Foreskin fibroblast (primary cell): ENCODE measurements at places on chromosomes 7 and 10.
A peak's percentile ranks its signal among the peaks of the same experiment; 100 is the strongest.

DNA sequence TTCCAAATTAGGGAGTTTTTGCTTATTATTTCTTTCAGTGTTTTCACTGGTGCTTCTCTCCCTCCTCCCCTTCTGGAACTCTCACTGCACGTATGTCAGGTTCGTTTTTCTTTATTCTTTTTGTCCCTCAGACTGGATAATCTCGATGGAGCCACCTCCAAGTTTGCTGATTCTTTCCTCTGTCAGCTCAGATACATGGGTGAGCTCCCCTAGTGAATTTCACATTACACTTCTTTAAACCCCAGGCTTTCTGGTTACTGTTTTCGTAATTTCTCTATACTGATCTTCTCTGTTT, 20.8 kb upstream of the NCAPG2 start:
- DNase-seq = no peak

DNA sequence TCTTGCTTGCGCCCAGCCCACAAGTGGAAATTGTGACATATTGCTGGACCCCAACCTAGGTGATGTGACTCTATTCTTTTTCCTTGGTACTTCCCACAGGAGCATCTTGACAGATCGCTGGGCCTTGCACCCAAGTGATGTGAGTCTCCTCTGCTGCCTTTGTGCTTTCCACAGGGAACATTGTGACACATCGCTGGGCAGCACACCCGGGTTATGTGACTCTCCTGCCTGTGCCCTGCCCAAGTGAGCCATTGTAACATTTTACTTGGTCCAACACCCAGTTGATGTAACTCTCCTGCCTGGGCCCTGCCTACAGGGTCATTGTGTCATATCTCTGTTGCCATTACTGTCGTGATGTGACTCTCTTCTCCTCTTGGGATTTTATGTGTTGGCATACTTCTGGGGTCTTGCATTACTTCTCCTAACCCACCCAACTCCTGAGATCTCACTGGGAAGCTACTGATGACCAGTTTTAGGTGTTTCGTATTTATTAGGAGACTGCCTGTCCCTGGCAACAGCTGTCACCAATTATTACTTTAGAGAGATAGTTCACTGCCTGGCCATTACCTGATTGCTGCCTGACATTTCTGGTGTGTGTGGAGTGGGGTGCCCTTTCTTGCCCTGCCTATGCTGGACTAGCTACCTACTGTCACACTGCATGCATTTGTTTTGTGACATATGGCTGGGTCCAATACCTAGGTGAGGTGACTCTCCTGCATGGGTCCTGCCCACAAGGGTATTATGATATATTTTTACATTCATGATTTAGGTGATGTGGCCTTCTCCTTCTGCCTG, 45.4 kb upstream of the ZNF680 start:
- no peak for DNase-seq

DNA sequence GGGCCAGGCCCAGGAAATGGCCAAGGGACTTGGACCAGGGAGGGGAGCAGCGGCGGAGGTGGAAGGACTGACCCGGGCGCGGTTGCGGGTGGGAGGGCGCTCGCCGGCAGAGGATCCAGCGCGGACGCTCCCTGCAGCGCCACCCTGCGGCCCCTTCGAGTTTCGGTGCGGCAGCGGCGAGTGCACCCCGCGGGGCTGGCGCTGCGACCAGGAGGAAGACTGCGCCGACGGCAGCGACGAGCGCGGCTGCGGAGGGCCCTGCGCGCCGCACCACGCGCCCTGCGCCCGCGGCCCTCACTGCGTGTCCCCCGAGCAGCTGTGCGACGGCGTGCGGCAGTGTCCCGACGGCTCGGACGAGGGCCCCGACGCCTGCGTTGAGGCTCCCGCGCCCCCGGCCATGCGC, 16.8 kb upstream of the ZNF467 start:
- DNase-seq = peak; percentile 39

- no peak for DNase-seq
These were observed 53.0 kb upstream of the HABP2 start for GRCh38 chr10:113499806-113500205.

GRCh38 chr7:70457482-70457881, 674.5 kb upstream of the GALNT17 start:
- DNase-seq = no peak

- DNase-seq = no peak
These were observed 42.5 kb upstream of the TMEM213 start for GRCh38 chr7:138755331-138755747.

DNA sequence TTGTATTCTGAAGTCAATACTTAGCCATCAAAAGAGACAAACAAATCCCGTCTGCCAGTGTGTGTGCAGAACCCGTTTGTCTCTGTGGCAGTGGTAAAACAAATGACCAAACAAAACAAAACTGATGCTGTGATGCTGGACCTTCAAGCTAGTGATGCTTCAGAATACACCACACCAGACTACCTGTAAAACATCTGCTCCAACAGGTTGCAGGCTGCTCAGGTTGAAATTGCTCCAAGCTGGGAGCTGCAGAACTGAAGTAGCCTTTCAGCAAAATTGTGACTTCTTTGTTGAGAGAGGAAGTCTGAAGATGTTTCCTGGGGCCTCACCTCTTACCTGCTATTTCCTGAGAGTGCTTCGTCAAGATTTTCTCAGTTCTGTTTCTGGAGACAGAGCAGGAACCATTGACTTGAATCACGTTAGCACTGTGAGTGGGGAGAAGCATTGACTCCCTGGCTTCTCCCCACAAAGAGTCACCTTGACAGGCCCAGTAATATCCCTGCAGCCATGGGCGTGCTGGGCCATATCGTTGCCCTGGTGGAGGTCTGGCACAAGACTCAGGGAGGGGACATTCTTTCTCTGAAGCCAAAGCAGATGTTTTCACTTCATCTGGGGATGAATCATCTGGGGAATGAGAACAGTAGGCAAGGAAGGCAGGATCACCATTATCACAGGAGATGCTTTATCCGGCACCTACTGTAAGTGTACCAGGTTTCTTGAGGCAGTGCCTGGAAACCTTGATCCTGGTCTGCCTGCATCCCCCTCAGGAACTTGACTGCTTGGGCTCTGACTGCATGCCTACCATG, 80.2 kb downstream of the RBM20 start:
- peak; percentile 18 for DNase-seq

- no peak for DNase-seq
These were observed 22.6 kb downstream of the RNF216 start for GRCh38 chr7:5758753-5759335.

DNA sequence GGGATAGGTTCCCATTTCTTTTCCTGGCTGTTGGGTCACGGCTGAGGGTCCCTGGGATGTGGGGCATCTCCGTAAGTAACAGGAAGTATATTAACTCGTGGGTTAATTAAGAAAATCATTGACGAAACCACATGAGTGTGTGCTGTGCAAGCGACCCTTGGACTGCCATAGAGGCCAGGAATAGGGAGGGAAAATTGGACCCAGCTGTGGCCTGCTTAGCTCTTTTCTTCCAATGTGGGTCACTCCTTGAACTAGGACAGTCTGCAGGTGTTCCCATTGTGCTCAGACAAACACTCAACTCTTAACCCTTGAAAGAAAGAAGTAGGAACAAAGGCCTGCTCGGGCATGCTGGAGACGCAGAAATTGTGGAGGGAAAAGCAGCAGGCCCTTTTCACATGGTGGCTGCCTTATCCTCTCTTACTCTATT, 25.6 kb upstream of the PLEKHA1 start:
- DNase-seq = no peak

DNA sequence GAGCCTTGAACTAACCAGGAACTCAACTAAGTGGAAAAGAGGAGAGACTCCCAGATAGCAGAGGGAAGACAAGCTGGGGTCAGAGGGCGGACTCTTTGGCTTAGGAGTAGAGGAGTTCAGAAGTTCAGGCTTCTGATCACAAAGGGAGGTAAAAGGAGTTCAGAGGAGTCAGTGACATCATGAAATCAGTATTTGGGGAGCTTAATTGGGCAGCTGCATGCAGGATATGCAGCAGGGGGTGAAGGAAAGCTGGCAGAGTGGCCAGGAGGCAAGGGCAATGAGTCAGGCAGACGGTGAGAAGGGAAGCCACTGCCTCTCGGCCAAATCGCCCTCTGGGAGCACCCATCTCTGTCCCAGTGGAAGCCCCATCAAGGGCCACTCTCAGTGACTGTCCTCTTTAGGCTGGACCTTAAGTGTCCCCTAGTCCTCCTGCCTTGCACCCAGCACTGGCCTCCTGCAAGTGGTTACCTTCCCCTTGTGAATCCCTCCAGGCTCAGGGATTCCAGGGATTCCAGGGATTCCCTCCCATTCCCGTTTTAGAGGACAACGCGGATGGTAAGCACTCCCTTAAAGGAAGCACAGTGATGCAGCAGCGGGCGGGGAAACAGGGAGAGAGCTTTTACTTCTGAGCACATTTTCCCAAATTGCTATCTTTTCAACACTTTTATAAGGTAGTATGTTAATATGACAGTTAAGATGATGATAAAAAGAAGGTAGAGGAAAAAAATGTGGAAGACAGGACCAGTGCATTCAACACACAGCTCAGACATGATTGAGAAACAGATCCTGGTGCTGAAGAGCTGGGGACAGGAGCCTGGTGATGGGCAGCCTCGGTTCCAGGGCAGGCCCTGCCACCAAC, 72.6 kb downstream of the KCNMA1 start:
- peak; percentile 53 for DNase-seq

DNA sequence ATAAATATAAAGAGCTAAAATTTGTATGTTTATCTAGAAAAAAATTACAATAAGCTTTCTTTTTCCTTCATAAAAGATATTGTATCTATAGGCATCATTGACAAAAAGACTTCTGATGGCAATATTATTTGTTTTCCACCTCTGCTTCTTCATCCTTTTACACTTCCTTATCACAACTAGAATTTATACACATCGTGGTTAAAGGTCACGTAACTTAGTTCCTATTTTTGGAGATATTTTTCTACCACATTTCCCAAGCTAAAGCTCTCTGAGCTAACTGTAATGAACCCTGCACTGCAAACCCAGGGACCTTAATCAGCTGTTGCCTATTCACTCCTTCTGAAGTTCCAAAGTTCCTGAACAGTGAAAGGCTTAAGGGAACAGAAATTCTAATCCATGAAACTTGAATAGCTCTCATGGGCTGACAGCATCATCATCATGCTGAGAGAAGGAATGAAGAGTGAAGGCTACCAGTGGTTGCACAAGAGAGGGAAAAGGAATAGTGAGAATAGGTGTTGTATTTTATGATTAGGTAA, 106.1 kb upstream of the SLC13A1 start:
- DNase-seq = no peak

DNA sequence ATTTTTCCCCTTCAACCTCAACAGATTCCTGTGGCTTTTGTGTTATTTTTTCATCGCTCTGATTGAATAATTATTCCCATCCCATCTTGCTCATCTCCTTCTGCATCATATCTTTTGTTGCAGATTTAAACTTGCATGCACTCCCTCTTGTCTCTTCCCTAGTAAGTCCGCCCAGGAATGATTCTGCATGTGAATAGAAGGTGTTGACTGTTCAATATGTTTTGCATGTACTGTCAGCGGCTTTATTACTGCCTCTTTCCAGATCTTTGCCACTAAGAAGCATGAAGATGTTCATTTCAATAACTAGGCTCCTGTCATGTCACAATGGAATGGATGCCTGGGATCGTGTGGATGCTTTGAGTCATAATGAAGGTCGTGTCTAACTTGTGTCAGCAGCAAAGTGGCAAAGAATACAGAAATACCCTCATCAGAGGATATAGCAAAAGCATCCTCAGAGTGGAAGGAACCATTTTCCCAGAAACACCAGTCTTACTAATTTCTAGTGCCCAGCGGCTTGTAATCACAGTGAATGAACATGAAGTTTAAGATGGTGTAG, 62.6 kb upstream of the SEM1 start:
- no peak for DNase-seq

GRCh38 chr10:113720386-113720785, 31.1 kb upstream of the PLEKHS1 start:
- no peak for DNase-seq

DNA sequence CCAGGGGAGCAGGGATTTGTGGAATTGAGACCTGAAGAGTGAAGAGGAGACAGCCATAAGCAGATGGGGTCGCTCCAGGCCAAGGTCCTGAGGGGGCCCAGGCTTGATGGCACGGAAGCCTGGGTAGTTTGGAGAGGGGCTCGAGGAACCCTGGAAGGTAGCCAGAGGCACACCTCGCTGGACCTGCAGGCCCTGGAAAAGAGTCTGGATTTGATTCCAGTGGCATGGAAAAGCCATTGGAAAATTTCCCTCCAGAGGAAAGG, 31.8 kb downstream of the CXCL12 start:
- DNase-seq = no peak

DNA sequence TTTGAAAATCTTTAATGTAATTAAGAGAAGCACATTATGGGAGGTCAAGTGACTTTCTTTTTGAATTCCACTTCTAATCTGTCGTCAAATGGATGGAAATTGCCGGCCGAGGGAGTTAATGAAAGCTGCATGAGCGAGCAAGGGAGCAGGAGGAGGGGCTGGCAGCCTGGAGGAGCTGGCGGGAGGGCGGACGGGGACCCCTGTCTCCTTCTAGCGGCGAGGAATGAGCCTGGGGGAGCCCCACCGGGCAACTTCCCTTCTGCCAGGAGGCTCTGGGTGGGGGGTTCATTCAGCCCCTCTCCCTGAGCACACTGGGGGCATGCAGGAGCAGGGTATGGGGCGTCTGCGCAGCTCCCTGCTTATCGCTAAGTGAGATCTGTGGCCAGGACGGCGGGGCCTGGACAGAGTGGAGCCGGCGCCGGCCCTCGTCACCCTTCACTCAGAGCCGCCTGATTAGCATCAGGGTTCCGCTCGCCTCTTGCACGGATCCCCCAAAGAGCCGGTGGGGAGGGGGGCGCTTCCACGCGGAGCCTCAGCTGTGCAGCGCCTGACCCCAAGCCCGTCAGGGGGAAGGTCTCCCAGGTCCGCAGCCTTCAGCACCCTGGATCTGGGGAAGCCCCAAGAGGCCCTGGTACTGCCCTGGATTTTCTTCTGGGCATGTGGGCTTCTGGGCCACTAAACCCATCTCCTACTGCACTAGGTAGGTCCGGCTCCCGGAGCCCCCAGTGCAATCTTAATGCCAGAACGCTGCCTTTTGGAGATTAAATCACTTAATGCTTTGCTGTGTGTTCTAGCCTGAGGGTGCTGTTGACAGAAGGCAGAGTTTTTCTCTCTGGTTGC, 680.8 kb downstream of the LRMDA start:
- peak; percentile 30 for DNase-seq

GRCh38 chr7:76016191-76016947, 22.0 kb upstream of the TMEM120A start:
- DNase-seq = no peak

- DNase-seq = no peak
These were observed 269.9 kb downstream of the BAMBI start for GRCh38 chr10:28947171-28947570.

GRCh38 chr7:66626331-66626934, 2.2 kb upstream of the KCTD7 start:
- peak; percentile 79 for DNase-seq

DNA sequence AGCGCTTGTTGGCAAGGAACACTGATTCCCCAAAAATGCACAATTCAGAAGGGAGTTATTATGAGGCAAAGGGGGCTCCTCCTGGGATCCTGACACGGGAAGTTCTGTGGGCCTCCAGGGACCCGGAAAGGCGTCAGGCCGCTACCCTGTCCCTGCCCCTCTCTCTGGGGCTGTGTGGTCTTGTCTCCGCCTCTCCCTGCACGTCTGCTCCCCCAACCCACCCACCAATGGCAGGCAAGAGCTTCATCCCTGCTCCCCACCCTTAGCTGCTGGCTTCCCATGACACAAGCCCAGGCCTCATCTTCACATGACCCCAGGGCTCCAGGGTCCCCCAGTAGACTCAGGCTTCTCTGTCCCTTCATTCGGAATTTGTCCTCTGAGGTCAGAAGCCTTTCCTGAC, 31.0 kb upstream of the ADRB1 start:
- no peak for DNase-seq

GRCh38 chr10:100528921-100529474, 673 bp downstream of the NDUFB8 start:
- DNase-seq = peak; percentile 36

- DNase-seq = no peak
These were observed 61.4 kb upstream of the CYP26C1 start for GRCh38 chr10:92999191-92999590.
